LNCaP clone FGC (cell line): ENCODE measurements at places on chromosomes 12 and 14.

DNA sequence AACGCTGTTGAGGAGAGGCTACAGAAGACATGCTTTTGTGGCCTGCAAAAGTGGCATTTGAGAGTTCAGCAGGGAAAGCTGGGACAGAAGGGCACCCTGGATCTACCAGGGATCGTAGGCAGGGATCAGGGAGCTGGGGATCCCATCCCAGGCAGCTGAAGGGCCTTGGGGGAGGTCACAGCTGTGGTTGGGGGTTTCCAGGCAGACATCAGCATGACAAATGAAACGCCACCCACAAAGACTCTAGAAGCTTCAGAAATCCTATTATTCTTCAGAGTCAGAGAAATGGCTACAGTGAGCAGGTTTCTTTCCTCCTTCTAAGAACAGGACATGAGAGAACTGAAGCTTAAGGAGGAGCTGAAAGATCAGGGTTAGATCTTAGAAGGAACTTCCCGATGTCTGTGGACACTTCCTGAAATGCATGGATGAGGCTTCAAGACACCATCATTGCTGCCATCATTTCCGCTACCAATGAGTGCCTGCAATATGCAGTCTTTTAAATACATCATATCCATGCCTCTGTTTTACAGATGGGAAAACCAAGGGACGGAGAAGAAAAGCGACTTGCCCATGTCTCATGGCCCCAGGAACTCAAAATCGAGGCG, 104.3 kb downstream of the RBM19 start:
- DNase-seq = no peak

DNA sequence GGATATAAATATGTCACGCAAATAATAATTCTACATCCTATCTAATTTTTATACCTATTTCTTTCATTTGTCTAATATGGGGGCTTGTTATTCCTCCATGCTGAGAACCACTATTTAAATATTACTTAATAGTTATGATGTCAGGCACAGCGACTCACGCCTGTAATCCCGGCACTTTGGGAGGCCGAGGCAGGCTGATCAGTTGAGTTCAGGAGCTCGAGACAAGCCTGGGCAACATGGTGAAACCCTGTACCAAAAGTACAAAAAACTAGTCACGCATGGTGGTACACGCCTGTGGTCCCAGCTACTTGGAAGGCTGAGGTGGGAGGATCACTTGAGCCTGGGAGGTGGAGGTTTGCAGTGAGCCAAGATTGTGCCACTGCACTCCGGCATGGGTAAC, 45.2 kb downstream of the GXYLT1 start:
- no peak for DNase-seq

DNA sequence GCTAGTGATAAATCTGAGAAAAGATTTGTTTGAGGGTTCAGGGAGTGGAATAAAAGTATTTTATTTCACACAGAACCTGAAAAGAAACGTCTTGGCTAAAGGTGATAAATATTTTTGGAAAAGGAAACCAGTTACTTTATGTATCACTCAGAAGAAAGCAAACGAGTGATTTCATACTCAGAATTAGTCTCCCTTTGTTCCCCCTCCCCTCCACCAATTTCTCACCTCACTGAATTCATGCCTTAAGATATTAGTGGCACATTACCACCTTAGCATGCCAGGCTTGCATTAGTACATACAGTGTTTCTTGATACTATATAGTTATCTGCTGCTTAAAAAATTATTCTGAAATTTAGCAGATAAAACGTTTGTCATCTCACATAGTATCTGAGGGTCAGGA, 28.2 kb downstream of the G2E3 start:
- no peak for DNase-seq

DNA sequence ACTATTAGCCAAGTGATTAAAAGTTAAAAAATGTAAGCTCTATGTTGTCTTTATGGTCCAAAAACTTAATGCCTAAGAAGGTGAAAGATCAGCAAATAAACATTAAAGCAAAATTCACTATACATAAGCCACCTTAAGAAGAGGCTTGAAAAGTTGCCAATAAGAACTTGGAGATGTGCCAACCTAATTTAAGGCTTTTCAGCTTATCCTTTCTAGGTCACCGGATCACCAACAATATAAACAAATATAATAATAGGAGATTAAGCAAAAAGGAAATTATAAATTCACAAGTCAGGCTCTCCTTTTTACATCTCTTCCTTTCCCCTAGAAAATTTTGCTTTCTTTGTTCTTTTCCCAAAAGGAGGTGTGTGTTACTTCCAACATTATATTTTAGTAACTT, 30.9 kb downstream of the SLC2A3 start:
- DNase-seq = no peak

GRCh38 chr12:100733817-100734593, 60.6 kb upstream of the ANO4 start:
- peak; percentile 26 for DNase-seq

- peak; percentile 90 for DNase-seq
Measured at GRCh38 chr14:23071921-23072539, 14.7 kb upstream of the CDH24 start.

DNA sequence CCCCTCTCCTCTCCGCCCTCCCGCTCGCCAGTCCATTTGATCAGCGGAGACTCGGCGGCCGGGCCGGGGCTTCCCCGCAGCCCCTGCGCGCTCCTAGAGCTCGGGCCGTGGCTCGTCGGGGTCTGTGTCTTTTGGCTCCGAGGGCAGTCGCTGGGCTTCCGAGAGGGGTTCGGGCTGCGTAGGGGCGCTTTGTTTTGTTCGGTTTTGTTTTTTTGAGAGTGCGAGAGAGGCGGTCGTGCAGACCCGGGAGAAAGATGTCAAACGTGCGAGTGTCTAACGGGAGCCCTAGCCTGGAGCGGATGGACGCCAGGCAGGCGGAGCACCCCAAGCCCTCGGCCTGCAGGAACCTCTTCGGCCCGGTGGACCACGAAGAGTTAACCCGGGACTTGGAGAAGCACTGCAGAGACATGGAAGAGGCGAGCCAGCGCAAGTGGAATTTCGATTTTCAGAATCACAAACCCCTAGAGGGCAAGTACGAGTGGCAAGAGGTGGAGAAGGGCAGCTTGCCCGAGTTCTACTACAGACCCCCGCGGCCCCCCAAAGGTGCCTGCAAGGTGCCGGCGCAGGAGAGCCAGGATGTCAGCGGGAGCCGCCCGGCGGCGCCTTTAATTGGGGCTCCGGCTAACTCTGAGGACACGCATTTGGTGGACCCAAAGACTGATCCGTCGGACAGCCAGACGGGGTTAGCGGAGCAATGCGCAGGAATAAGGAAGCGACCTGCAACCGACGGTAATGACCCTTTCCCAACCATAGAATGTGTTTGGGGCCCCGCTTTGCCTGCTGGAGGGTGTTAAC, 615 bp downstream of the CDKN1B start:
- no peak for DNase-seq

- no peak for DNase-seq
Measured at GRCh38 chr12:26768611-26769603, 64.1 kb downstream of the ITPR2 start.

GRCh38 chr12:52139579-52140062, 52.2 kb downstream of the KRT80 start:
- no peak for DNase-seq

DNA sequence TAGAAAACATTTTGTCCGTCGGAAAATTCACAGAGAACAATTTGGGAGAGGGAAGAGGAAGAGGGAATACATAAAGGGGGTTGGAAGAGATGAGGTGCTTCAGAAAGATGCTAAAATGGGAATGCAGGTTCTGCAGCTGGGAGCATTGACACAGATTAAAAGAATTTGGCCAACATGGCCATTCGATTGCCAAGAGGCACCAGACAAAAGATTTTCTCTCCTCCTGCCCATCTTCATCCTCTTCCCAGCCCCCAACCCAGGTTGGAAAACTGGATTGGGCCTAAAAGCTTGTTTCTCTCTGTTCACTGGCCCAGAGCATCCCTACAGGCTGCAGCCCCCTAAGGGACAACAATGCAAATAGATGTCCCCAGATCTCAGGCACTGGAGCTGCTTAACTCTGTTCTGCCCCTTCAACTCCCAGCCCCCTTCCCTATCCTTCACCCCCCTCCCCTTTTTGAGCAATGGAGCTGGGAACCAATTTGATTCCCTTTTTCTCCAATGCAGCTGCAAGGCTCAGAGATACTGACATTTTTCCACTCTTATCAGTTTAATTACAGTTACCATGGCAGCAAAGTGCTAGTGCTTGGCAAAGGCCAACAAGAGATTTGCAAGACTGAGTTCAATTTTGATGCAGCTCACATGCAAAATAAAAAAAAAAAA, 1.9 kb downstream of the LMO3 start:
- no peak for DNase-seq

DNA sequence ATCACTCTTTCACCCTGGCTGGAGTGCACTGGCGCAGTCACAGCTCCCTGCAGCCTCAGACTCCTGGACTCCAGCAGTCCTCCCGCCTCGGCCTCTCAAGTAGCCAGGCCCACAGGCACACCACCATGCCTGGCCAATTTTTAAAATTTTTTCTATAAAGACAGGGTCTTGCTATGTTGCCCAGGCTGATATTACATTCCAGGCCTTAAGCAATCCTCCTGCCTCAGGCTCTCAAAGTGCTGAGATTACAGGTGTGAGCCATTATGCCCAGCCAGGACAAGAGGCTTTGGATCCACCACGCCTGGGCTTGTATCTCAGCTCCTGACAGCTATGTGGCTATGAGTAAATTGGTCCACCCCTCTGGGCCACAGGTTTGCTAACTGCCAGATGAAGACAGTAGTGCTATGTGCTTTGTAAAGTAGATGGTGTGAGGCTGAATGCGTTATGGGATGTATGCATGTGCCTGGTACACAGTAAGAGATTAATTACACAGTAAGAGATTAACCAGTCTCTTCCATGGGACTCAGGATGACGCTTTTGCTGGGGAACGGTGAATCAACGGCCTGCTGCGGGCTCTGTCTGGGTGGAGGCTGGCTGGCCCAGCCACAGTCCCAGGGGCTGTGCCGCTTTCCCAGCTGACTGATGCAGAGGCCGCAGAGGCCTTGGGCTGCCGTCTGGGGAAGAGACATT, 53.3 kb upstream of the NCOR2 start:
- no peak for DNase-seq

- no peak for DNase-seq
Measured at GRCh38 chr12:77979597-77980250, 149.0 kb downstream of the NAV3 start.

- no peak for DNase-seq
Measured at GRCh38 chr14:85817430-85817829, 287.5 kb downstream of the FLRT2 start.

DNA sequence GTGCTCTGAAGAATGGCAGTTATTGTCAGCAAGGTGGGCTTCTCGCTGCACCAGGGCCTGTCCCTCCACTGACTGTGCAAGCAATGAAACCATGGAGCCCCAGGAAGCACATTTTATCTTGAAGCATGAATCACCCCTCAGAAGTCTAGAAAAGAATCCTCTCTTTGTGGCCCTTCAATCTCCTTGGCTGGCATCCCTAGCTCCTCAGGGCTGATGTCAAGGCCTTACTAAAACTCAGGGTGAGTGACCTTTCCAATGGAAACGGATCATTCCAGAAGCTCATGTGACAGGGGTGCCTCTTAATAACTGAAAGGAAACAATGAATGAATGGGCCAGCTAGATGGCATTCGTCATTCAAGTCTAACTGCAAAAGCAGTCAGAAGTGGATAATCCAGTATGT, 22.3 kb upstream of the PLEKHH1 start:
- no peak for DNase-seq

- no peak for DNase-seq
Measured at GRCh38 chr14:102931580-102932285, 9.3 kb downstream of the AMN start.

DNA sequence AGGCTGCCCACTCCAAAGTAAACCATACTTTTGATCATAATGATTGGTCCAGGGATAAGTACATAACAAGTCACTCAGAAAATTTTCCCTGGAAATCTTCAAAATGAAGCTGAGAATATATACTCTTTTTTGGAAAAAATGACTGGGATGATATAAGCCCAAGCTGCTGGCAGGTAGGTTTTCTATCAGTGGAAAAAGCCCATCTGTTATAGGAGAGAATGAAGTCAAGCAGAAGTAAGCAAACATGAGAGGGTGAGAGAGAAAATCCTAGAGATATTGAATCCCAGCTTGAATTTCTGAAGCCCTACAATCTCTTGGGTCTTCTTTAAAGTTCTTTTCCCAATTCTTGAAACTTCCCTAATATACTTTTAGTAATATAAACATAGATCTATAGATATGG, 37.3 kb upstream of the ZDHHC17 start:
- no peak for DNase-seq

- no peak for DNase-seq
Measured at GRCh38 chr14:65431245-65431644, 18.7 kb downstream of the FUT8 start.

GRCh38 chr12:50579757-50580267, 75.0 kb downstream of the DIP2B start:
- no peak for DNase-seq

GRCh38 chr14:29242755-29243754, 476.5 kb downstream of the FOXG1 start:
- DNase-seq = peak; percentile 38

GRCh38 chr12:122836027-122836921, 1.0 kb downstream of the HIP1R start:
- DNase-seq = no peak

DNA sequence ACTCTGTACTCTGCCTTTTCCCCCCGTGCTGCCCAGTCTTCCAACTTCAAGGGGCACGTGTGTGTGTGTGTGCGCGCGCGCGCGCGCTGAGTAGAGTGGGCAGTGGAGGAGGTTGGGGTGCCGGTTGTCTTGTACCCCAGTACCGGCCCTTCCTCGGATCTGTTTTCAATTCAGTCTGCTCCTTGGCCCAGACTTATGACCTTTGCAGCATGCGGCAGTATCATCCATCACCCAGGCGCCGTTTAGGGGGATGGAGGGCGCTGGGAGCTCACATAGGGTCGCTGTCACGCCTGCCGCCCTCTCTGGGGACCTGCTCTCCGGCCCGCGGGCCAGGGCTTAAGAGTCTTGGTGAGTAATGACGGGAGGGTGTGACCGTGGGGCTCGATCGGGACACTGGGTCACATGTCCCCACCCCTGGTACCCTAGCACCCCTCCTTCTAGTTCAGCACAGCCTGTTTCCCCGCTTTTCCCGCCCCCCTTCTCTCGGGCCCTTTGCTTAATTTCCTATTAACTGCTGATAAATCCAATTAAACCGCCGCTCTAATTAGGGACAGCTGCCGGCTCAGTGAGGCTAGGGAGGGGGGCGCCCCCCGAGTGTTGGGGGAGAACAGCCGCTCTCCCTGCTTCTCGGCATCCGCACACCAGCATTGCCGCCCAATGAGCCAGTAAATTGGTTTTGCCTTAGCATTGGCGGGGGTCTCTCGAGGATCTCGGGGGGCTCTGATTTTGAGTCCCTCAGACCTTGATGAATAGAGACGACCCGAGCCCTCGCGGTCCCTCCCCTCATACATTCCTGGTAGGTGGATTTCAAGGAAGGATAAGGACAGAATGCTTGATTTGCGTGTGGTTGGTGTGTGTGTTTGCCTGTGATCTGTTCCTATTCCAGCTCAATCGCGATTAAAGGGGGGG, 9.3 kb downstream of the STAC3 start:
- DNase-seq = no peak
